ENCODE measurements at places on chromosomes 16 and 17.

DNA sequence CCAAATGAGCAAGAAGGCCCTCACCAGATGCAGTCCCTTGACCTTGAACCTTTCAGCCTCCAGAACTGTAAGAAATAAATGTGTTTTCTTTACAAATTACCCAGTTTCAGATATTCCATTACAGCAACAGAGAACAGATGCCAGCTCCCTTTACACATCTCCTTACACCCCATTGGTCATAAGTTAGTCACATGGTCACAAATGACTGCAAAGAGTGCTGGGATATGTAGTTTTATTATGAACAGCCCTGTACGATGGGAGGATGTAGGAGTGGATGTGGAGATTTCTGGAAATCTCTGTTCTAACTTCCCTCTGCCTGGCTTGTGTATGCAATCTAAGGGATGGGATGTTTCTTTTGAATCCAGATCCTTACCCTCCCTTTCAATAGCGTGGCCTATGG lies 13.3 kb upstream of the RPL38 start:
- DNase-seq, result peak; percentile 90

DNA sequence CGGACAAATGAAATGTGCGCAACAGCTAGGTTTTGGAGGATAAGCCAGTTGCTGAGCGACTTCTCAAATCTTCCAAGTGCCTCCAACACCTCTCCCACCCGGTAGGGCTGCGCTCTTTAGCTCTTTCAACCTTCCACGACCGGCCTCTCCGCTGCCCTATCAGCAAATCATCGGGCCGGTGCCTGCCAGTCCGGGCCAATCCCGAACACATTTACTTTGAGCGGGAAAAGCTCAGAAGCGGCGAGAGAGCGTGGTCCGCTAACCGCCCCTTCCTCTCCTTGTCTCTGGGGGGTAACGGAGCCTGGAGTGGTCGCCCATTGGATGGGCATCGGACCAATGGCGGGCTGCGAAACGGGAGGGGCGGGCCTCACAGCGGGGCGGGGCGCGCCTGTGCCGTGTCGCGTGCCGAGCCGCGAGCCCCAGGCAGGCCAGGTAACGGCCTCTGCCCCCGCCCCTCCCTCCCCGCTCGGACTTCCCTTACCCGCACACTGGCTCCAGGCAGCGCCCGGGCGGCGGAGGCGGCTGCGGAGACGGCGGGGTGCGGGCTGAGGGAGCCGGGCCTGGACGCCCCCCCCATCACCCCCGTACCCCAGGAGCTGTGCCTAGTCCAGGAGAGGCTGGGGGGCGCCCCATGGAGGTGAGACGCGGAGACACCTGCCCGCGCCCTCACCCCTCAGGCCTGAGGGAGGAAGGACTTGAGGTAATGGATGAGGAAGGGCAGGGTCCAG lies at the start of gene MEIOC:
Gene MEIOC, plus strand, starts transcription at position 486 of the 728 bp plus-strand sequence. Its CDS starts 146 bp downstream, at position 632.
- peak; percentile 97 for DNase-seq

GRCh38 chr16:82405736-82406135 lies 221.0 kb upstream of the CDH13 start:
- no peak for DNase-seq

DNA sequence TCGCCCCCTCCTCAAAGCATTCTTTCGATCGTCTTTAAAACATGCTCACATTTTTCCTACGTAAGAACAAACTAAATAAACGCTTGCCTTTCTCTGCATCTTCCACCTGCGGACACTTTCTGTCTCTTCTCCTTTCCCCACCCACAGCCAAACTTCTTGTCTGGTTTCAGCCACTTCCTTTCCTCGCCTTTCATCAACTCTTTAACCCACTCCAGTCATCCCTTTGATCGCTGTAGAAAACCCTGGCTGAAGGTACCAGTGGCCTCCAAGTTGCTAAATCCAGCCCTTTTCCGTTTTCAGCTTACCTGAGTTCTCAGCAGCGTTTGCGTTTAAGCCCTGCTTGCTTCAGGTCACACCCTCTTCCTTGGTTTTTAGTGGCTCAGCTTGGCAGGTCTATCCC lies 483 bp downstream of the RPA1 start:
- DNase-seq, result peak; percentile 27

GRCh38 chr17:30279156-30279555 lies 12.6 kb downstream of the BLMH start:
- peak; percentile 19 for DNase-seq

DNA sequence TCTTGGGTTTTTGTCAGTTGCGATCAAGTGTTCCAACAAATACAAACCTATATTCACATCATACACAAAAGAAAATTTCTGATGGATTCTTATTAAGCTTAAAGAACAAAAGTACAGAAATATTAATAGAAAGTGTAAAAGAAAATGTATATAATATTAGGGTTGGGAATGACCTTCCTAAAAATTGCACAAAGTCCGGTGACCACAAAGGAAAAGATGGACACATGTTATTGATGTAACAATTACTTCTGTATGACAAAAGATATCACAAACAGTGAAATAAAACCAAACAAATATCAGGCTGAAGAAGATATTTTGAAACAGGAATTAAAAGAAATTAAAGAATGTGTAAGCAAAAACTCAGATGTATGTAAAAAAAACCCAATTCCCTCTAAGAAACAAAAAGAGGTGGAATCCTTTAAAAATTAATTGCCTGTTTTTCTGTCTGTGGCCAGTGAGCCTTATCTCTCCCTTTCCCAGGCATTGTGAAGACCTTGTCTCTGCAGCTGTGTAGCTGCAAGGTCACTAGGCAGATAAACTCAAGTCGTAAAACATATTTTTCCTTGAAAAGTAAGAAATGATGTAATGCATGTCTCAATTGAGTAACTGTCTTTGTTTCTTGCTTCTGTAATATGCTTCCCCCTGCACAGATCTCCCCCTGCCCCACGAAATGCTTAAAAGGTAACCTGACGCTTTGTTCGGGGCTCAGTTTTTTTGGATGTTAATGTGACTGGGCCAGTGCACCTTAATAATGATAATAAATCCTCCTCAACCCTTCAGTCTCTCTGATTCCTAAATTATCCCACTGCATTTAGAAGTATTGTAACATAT lies 2.8 kb downstream of the ST6GALNAC1 start:
- no peak for DNase-seq

- no peak for DNase-seq
Observed at GRCh38 chr16:28264656-28265055, 27.7 kb upstream of the SBK1 start.

GRCh38 chr17:76710863-76711611 lies at the start of gene MXRA7:
Gene MXRA7 (minus strand): TSS chr17:76710965. CDS start chr17:76710946, 19 bp downstream.
- peak; percentile 97 for DNase-seq

DNA sequence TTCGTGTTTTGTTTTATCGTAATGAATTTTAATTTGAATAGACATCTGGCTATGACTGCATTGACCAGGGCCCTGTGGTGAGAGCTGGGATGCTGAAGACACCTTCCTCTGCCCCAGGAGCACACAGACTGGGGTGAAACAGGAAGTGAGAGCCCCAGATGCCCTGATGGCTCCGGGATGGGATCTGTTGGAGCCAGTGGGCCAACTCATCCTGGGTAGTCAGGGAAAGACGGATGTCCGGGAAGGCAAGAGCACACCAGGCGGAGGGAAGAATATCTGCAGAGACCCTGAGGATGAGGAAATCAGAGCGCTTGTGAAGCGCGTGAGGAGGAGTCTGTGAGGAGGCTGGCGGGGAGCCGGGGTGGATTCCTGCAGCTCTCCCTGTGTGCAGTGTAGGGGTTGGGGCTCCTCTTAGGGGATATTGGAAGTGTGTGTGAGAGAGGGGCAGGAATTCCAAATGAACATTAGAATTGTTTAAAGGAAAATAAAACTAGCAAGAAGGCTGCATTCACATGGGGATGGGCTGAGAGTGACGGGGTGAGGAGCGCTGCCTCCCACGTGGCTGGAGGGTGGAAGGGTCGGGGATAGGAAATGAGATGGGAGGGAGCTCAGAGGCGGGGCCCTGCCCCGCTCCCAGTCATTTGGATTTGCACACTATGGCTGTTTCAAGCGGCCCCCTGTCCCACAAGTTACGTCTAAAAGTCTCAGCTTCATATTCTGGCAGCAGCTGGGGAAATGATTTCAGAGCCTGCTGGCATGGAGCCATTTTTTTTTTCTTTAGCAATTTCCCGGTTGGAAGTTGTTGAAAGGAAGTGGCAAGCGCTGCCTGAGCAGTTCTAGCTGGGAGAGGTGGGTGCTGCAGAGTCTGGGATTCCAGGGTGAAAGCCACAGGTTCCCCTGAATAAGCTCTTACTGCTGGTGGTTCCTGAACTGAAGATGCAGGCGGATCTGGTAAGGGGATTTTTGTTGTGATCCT lies 71.2 kb upstream of the LGALS9 start:
- peak; percentile 58 for DNase-seq

DNA sequence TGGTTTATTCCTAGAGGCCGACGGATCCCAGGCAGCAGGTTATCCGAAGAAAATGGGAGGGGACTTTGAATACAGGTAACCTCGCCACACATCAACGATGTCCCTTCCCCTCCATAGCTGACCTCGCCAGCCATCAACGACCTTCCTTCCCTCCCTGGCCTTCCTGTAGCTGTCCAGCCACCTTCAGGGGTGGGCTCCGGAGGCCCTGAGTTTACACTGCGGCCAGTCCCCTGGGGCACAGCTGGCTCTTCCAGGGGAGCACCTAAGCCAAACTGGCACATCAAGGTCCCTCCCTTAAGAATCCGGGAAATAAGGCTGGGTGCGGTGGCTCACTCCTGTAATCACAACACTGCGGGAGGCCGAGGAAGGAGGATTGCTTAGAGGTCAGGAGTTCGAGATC lies 10.1 kb upstream of the RPH3AL start:
- DNase-seq, result no peak

DNA sequence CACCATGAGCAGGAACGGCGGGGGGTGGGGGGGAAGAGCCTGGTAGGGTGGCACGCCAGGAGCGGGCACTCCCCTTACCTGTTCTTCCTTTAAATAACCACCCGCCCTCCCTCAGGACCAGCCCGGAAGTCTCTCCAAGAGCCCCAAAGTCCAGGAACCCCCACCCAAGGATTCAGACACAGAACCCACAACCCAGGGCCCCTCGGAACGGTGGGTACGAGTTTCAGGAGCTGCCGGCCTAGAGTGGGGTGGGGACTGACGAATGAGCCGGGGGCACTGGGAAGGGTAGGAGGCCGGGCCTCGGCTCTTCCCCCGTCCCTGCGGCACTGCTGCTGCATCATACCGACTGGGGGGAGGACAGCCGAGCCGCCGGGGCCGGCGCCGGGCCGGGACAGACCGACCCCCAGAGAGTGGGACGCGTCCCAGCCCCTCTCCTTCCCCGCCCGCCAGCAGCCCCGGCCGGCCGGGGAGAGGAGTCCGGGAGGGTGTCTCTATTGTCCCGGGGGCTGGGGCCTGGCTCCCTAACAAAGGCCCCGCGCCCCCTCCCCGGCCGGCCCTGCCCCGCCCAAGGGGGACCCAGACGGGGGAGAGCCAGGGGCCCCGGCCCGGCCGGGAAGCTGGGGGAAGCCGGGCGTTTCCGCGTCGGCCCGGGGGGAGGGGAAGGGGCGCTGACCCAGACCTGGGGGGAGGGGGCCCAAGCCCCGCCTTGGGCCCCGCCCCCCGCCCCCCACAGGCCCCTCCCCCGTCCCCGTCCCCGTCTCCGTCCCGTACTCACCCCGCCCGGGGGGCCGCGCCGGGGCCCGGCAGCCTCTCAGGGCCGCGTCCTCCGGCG lies 747 bp downstream of the ATXN7L3 start:
- DNase-seq, result peak; percentile 97

DNA sequence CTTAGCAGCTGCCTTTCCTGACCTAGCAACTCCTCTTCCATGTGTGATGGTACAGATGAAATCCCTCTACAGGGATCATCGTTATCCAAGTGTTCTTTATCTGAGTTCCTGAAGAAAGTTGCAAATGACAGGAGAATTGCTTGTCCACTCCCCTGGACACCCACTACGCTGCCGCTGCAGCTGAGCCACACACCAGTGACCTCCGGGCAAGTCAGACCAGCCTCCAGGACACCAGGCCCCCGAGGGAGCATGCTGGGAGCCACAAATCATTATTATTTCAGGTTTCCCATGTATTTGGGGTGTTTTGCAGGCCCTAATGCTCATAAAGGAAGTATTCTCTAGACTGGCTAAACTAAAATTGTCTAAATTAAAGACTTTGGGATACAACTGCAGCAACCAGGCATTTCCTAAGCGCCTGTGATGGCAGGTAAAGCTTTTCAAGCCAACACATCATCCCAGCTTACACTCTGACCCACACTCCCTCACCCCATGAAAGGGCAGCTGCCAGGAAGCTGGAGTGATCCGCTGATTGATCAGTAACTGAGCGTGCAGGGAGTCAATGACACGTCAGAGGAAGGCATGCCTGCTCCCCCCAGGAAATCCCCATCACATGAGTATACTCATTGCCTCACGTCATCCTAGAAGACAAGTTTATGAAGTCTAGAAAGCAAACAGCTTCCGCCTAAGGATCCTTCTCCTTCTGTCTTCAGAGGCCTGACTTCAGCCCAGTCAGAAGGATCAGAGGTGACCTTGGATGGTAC lies 14.4 kb downstream of the FA2H start:
- DNase-seq, result no peak

DNA sequence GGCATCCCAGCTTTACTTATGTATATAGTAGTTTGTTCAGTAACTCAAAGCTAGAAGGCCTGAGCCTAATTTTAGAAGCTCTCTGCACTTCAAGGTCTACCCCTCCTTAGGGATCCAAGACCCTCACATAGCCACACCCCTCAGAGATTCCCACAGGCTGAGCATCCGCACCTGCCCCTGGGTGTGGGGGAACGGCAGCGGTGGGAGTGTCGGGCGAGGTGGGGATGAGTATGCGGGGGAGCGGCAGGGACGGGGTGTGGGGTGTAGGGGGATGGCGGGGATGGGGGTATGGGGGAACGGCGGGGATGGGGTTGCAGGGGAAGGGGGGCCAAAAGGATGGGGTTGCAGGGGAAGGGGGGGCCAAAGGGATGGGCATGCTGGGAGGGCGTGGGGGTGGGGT lies 24.9 kb upstream of the BEAN1 start:
- DNase-seq, result no peak

- no peak for DNase-seq
Observed at GRCh38 chr16:86905302-86905701, 327.0 kb downstream of the FOXL1 start.

DNA sequence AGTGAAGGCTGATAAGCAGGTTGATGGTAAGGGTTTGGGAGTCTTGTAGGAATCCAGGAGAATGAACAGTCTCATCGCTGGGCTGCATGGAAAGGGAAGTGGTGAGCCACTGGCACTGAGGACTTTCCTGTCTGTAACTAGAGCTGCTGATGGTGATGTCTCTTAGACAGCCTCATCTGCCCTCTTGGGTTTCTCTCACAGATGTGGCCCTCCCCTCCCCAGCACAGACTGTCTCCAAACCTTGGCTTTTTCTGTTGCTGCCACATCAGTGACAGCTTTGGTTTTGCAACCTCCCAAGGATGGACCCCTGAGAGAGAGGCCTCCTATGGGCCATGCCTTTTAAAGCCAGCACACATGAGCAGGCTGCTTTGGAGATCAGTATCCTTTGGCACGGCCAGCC lies 16.9 kb downstream of the PLCG2 start:
- DNase-seq, result no peak

DNA sequence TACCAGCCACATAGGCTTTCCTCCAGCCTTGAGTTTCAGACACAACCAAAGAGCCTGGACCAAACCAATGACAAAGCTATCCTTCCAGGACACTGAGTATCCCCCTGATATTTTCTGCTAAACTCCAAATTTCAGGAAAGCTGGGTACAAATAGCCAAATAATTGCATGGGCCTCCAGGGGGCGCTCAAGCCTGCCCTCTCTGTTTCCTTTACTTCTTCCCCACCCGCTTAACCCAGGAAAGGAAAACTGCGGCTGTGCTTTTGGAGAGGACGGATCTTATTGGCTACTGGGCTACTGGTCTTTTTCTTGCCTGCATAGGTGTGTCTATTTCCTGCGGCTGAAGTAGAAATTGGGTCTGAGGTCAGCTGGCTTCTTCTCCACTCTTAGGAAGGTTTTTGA lies 30.1 kb downstream of the GNGT2 start:
- peak; percentile 78 for DNase-seq

Measured in SK-N-SH (cell line).